T-helper 17 cell (primary cell): ENCODE measurements at places on chromosomes 4 and X.
A peak's percentile ranks its signal among the peaks of the same experiment; 100 is the strongest.

DNA sequence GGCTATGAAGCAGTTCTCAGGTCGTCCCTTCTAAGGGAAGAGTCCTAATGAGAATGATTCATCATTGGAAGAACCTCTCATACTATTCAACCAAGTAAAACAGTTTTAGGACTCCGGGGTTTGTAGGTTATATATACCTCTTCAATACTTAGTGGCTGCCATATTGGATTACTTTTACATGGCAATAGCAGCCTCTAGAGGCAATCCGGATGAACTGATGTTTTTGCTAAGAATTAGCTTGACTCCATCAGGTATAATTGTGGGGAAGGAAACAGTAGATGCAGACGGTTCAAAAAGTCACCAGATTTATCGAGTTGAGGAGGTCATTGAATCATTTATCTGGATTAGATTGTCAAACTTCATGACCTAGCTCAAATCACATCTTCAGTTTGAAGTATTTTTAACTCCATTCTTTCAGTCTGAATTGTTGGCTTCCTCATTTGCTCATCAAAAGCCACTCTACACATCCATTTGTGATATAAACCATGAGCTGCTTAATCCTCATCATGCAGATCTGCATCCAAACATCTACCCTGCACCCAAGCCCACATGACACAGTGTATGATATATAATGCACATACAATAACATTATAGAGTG is 28.4 kb downstream of the GUCY1B1 start:
- no peak for DNase-seq

DNA sequence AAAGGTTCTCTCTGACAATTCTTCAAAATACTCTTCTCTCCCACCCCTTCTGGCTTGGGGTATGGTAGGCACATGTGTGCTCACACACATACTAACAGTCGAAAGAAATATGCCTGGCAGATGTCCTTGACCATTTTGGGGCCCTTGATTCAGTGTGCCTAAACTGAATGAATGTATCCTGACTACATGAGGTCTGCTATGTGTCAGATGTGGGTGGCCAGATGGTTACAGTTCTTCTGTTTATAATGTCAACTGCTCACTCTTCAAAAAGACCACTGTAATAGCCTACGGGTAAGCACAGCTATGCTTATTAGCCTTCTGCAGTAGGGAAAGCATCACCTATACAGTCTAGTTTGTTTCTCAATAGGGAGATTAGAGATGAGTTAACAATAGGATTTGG is 63.7 kb upstream of the VEGFC start:
- no peak for DNase-seq

- no peak for DNase-seq
Observed at GRCh38 chr4:15882675-15883086, 55.9 kb downstream of the FGFBP1 start.

- no peak for DNase-seq
Observed at GRCh38 chrX:151984902-151985301, 10.4 kb upstream of the GABRE start.

- DNase-seq = no peak
Observed at GRCh38 chr4:163385466-163385865, 41.8 kb downstream of the NPY5R start.

GRCh38 chrX:151391722-151392121 is 5.3 kb upstream of the VMA21 start:
- DNase-seq = no peak

GRCh38 chr4:138452826-138453225 is 210.7 kb upstream of the SLC7A11 start:
- no peak for DNase-seq

DNA sequence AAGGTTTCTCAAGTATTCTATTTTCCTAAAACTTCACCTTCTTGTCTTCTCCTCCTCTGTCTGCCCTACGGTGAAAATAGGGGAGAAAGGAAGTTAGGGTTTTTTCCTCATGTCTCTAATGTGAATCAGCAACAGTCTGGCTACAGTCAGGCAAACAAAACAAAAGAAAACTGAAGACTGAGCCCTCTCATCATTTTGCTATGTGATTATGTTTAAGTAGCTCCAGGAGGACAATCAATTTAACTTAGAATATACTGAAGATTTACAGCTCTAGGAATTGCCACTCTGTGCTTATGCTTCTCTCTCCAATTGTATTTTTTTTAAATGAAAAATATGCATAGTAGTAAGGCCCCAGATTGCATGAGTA is 316.2 kb downstream of the GPAT3 start:
- no peak for DNase-seq

DNA sequence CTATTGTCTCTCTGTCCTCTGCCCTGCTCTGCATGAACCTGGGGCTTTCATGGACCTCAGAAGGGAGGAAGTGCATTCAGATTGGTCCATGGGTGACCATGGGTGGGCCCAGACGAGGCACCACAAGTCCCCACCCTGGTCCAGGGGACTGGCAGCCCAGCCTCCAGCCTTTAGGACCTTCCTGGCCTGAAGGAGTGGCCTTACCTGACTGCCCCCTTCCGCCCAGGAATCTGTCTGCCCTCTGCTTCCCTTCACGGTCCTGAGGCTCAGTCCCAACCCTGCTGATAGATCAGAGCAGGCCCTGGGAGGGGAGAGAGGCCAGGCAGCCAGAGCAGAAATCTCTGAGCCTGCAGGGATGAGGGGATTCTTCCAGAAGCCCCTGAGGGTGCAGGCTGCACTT is 455.4 kb downstream of the PCDH18 start:
- no peak for DNase-seq

DNA sequence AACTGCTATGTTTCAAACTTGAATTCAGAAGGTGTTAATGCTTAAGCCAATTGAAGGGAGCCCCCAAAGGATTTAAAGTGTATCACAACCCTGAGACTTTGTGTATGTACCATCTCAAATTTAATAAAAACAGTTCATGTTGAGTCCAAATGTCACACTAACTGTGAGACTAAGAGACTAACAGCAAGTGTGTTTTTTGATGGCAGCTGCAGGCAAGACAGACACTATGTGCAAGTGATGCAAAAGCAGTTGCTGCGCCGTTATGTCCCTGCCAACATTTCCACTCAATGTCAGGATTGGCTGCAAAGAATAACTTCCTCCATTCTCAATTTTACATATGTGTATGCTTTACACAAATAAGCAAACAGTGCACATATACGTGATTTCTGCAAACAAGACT is 594.6 kb downstream of the IL15 start:
- DNase-seq = no peak

DNA sequence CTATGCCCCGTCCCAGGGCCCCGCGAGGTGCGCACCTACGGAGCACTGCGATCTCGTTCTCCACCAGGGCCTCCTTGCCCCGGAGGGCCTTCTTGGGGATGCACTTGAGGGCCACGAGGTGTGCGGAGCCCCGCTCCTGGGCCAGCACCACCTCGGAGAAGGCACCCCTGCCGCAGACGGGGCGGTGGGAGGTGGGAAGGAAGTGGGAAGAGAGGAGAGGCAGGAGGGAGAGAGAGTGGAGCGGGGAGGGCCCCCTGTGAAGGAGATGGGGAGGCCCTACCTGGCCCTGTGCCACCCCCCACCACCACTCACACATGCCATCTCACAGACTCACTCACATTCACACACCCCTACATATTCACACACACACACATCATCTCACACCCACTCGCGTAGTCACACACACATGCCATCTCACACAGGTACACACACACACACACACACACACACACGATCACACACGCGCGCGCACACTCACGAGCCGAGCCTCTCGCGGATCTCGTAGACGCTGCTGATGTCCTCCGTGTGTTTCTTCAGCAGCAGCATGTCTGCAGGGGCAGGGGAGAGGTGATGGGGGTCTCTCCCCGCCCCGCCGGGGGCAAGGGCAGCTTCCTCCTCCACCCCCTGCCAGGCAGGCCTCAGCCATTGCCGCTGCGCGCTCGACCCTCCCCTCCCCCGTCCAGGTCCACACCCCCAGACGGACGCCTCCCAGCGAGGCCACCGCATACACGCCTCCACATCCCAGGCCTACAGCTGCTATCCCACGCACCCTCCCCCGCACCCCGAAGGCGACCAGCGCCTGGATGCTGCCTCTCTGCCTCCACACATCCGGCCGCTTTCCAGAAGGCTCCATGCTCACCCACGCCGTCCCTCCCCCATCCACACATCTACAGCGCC is 834 bp downstream of the PNCK start:
- DNase-seq = no peak

GRCh38 chr4:7260569-7260968 is 68.2 kb downstream of the SORCS2 start:
- DNase-seq = no peak

DNA sequence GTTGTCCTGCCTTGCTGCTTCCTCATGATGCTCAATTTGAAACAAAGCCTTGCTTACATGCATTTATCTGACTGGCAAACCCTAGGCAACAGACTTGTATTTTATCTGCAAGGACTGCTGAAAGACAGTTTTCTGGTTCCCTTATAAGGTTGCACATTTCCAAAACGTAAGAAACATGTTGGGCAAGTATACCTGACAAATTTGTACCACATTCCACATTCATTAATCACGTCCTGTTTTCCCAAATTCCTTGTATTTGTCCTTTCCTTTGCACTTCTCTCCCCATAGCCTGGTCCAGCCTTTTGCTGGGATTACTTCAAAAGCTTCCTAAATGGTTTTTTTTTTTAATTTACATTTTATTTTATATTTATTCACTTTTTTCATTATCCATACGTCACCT is 310.1 kb downstream of the PPP3CA start:
- no peak for DNase-seq

DNA sequence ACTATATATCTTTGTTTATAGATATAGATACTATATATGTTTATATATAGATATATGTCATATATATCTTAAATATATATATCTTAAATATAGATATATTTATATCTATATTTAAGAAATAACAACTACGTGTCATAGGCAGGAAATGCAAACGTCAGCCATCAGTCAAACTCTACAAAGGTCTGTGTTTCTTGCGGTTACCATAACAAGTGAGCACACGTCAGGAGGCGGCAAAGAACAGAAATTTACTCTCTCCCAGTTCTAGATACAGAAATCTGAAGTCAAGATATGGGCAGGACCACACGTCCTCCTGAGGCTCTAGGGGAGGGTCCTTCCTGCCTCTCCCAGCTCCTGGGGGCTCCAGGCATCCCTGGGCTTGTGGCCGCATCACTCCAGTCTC is 6.5 kb downstream of the PLCXD1 start:
- no peak for DNase-seq

GRCh38 chr4:1092026-1092982 is 21.1 kb downstream of the RNF212 start:
- no peak for DNase-seq

GRCh38 chrX:75156531-75156945 is 455 bp upstream of the ABCB7 start:
- no peak for DNase-seq

DNA sequence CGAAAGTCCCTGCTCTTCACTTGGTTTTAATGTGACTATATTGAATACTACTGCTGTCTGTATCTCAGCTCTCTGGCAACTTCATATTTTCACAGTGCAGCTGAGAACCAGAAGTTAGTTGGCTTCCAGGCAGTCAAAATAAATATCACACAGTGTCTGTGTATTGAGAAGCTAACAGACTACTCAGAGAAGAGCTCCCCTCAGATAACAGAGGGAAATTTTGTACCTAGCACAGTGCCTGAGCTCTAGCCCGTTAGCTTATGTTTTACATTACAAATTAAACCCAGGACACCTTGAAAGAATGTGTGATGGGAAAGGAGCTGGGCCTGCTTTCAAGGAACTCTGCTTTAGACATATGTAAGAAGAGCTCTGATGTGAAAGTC is 22.7 kb downstream of the JADE1 start:
- DNase-seq = no peak

DNA sequence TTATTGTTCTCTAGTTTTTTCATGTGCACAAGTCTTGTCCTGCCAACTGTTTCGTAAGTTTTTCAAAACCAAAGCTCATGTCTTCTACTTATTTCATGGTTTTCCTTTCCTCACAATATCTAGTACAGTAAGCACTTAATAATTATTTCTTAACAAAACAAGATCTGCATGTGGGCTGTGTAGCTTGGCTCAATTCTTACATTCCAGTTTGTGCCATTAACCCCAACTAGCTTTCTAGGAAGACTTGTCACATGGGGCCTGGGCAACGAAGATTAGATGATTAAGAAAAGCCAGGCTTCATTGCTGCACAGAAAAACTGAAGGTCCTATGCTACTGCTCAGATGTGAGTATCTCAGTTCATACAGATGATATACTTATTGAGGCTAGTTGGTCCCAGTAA is 155.3 kb upstream of the TEX13A start:
- DNase-seq = no peak

DNA sequence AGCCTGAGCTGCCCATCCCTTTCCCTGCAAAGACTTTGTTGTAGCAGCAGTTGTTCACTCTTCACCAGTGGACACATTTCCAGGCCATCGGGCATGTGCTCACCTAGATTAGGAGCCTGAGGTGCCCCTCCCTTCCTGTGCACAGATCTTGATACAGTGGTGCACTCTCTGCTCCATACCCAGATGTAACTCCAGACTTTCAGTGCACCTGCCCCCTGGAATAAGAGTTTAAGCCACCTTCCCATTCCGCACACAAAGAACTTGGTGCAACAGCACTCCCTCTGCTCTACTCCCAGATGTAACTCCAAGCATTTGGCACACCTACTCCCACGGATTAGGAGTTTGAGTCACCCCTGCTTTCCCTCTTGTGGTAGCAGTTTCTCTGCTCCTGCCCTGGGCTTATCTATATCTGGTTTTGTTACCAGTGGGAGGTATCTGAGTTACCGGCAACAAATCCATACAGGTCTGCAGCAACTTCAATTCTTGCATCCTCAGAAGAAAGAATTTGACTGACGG is 36.0 kb upstream of the PLK4 start:
- no peak for DNase-seq

GRCh38 chr4:2767046-2767704 is 11.0 kb upstream of the TNIP2 start:
- DNase-seq = no peak

GRCh38 chr4:89256203-89256800 is 51.3 kb downstream of the GPRIN3 start:
- no peak for DNase-seq

DNA sequence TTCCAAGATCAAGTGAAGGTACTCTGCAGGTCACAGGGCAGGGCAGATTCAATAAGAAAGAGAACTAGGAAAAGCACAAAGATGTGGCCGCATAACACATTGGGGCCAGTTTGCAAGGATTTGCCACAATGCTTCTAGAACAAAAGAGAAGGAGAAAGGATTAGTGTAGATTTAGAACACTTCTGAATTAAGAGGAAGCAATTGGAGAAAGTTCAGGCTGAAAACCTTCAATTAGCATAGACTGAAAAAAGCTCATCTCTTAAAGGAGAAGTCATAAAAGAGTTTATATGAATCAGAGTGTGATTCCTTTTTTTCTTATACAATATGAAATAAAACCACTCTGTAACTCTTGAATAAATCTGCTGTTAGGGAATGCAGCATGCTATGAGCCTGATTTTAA is 215.6 kb upstream of the FAT1 start:
- DNase-seq = no peak

- peak; percentile 56 for DNase-seq
Observed at GRCh38 chrX:38805432-38806389, 4.5 kb downstream of the MID1IP1 start.

- DNase-seq = no peak
Observed at GRCh38 chr4:153181293-153181692, 22.9 kb upstream of the TRIM2 start.

- no peak for DNase-seq
Observed at GRCh38 chr4:47235721-47236120, 204.4 kb downstream of the GABRB1 start.

- no peak for DNase-seq
Observed at GRCh38 chrX:149759824-149760223, 14.0 kb upstream of the HSFX1 start.
